CD4-positive, alpha-beta T cell treated with Interleukin-15 for 4 hours (primary cell): ENCODE measurements at places on chromosomes 5 and 9.

DNA sequence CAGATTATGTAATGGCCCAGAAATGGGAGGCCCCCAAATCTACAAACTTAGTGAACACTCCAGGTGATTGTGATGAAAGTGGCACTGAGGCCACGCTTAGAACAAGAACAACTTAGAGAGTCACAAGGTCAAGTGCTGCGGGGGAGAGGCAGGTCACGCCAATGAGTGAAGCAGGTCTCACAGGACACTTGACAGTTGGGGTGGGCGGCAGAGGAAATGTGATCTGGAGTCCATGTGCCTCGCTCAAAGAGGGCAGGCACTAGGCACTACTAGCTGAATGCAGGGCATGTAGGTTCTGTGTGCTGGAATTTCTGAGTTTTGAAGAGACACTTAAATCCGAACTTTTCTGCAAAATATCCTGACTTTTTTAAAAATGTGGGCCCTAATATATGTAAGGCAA is 193.2 kb upstream of the RORB start:
- no peak for DNase-seq

- DNase-seq = no peak
These were observed at the start of gene MINAR2 for GRCh38 chr5:129747572-129748407. Gene MINAR2, plus strand, starts transcription at chr5:129748094. Its CDS starts 97 bp downstream, at chr5:129748191.

DNA sequence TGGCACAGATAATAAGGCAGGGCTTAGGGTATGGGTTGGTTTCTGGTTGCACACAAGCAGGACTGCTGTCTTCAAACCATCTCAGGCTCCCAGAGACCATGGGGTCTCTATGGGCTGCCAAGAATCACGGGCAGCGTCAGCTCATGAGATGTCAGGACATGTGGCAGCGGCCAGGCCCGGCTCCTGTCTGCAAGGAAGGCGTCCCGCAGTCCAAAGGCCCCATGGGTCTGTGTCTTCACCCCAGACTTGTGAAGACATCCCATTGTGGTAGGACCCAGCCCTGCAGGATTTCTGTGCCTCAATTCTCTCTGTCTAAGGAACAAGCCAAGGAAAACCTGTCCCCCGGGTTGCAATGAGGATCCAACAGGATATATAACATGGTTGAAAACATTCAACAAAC is 32.6 kb downstream of the IPPK start:
- no peak for DNase-seq

- no peak for DNase-seq
These were observed 126.9 kb downstream of the KCNIP1 start for GRCh38 chr5:170630711-170631141.

GRCh38 chr5:112195924-112196323 is 223.2 kb downstream of the EPB41L4A start:
- no peak for DNase-seq

- DNase-seq = no peak
These were observed 176.2 kb downstream of the GABBR2 start for GRCh38 chr9:98532574-98532973.

DNA sequence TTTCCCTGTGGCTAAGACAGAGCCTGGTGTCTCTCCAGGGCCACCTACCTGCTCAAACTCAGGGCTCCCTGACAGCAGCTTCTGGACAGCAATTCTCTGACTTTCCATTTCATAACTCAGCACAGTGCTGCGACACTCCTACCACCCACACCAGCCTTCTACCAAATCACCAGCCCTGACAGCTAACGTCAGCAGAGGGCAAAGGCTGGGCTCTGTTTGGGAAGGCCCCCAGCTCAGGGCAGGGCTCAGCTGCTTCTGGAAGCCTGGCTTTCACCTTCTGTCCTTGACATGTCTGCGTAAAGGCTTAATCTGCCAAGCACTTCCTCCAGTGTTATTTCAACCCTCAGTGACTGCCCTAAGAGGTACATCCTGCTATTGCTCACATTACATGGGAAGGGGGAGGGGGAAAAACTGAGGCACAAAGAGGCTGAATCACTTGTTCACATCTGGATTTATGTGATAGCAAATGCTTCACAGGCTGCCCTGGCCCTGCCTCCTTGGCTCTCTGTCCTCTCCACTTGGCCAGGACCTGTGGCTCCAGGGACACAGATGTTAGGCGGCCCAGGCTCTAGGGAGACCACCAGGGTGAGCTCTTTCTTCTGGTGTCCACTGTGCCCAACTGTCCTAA is 102.5 kb upstream of the PANK3 start:
- no peak for DNase-seq

- DNase-seq = peak; percentile 49
These were observed 36.0 kb downstream of the POC5 start for GRCh38 chr5:75681125-75681830.

DNA sequence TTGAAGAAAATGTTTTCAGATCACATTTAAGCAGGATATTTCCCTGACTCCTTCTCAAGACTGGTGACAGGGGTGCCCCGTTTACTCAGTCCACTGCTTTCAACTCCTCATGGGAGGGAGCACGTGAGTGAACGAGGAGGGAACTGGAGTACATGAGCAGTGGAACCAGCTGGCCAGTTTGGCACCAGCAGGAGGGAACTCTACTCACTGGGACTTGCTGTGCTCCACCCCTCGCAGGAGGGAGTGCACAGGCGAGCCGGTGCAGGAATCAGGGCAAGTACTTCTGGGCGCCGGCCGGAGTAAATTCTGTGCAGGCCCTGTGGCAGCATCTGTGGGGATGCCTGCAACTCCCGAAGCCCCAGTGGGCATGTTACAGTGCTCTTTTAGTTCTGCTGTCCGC is 1941.1 kb upstream of the C9orf72 start:
- DNase-seq = no peak

- no peak for DNase-seq
These were observed 107.3 kb upstream of the WWC1 start for GRCh38 chr5:168184103-168184502.

DNA sequence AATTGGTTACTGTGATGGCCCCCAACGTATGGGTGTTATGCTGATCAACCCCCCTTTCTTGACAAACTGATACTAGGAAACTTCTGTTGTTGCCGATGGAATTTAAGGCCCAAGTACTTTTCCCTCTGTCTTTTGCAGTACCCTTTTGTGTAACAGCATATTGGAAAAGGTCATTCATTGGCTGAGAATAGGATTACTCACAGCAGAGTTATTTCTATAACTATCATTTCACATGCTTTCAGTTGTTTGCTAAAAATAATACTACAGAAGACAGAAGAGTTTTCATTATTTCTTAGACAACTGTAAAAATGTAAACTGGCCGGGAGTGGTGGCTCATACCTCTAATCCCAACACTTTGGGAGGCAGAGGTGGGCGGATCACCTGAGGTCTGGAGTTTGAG is 329.5 kb downstream of the KIAA0825 start:
- no peak for DNase-seq

GRCh38 chr9:16413509-16414016 is 456.9 kb downstream of the BNC2 start:
- no peak for DNase-seq
